ENCODE measurements at places on chromosomes 6 and 20.

GRCh38 chr6:156313037-156313436 lies 464.1 kb upstream of the ARID1B start:
- no peaks in the 10 kb centered on the region for H3K36me3 ChIP-seq
- no peak overlapping the region for H3K4me3 ChIP-seq
- H3K27me3 ChIP-seq: peaks cover 3% of the 10 kb centered on the region
- H3K27ac ChIP-seq: no peak overlapping the region

DNA sequence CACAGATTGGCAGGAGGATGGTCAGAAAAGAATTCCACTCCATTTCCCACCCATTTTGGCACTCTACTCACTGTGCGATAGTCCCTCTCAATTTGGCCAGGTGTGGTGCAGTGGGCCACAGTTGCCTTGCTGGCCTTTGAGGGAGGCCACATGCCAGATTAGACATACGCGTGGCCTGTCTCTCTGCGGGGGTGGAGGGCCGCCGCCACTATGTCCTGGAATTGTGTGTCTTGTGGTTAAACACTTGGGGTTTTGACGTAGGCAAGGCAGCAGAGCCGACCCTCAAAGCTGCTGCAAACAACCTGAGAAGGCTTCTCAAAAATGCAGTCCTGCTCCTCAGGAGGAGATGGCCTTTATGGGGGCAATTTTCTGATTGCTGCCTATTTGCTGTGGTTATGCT lies 4.9 kb upstream of the DAAM2 start:
- peaks cover 5% of the 10 kb centered on the region for H3K4me1 ChIP-seq
- no peak overlapping the region for H3K27ac ChIP-seq
- H3K4me3 ChIP-seq: no peak overlapping the region
- no peak for DNase-seq
- H3K36me3 ChIP-seq: no peaks in the 10 kb centered on the region

DNA sequence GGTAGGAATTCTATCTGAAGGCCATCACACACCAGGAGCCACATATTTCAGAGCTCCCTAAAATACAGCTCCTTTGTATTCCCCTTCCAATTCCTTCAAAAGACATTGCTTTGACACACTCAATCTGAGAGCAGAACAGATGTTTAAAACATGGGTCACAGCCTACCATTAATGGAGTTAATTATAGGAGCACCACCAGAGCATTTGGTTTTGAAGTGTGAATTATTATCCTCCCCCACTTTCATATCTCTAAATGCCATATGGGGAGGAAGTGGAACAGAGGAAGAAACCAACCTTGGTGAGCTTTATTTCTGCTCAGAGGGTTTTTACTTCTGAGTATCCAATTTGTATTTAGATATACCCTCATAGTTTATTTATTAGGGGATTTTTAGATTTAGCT lies 50.7 kb upstream of the TNFRSF21 start:
- no peak overlapping the region for H3K27ac ChIP-seq
- H3K4me1 ChIP-seq: no peaks in the 10 kb centered on the region
- no peaks in the 10 kb centered on the region for H3K27me3 ChIP-seq
- H3K36me3 ChIP-seq: no peaks in the 10 kb centered on the region
- no peak overlapping the region for H3K4me3 ChIP-seq
- DNase-seq: no peak

DNA sequence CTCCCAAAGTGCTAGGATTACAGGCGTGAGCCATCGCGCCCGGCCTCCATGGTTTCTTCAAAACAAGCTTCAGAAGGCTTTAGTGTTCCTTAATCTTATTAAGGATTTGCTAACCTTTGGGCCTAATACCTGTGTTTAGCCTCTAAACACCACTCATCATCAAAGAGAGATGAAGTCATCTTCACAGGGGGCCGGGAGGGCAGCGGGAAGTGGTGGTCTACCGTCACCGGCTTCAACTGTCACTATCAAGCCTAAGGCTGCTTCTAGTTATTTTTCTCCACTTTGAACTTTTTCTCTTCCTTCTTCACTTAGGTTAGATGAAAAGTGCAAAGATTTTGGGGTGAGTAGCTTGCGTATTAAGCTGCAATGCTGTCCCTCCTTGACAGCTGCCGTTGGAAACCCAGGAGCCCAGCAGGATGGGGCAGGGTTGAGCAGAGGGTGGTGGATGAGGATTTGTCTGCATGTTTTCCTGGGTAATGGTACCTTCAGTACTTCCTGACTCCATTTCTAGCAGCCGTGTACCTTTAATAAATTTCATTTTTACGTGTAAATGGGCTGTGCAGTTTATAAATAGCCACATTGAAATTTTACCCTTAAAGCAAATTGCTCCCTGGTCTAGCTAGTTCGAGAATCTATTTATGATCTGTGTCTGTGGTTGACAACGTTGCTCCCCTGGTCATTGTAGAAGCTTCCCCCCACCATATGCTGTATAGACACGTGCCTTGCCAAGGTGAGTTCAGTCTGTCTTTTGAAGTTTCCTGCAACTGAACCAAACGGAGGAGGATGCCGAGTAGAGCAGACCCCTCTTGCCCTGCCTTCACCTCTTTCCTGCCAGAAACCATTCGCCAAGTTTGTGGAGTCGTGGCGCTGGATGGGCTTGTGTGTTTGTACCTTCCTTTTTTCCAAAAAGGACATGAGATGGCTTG lies 64.8 kb downstream of the SYNJ2 start:
- H3K36me3 ChIP-seq: no peaks in the 10 kb centered on the region
- H3K4me3 ChIP-seq: no peak overlapping the region
- H3K27ac ChIP-seq: peak overlapping the region; percentile 95

DNA sequence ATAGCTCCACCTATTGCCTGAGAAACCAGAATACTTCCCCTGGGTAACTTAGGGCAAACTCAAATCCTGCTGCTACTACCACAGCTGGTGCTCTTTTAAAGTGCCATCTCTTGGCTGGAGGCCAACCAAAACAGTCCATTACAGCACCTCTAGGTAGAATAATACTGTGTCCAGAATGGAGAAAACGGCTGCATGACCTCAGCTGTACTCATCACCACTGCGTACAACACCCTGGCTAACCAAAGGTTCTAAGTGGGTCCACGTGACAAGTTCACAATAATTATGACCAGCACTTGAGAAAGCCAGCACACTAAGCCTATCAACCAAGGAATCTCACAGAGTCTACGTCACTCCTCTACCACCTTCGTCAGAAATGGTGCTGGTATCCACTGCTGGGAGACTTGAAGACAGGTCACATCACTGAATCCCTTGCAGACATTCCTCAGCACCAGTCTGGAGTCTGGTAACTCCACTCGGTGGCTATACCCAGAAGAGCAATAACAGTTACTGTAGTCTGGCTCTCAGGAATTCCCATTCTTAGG lies 40.9 kb upstream of the PKIB start:
- DNase-seq: no peak
- no peak overlapping the region for H3K27ac ChIP-seq
- H3K27me3 ChIP-seq: no peaks in the 10 kb centered on the region
- no peak overlapping the region for H3K4me3 ChIP-seq
- H3K36me3 ChIP-seq: no peaks in the 10 kb centered on the region

GRCh38 chr6:24658573-24659560 lies 7.8 kb downstream of the TDP2 start:
- H3K4me1 ChIP-seq: peaks cover 6% of the 10 kb centered on the region
- H3K27me3 ChIP-seq: no peaks in the 10 kb centered on the region
- H3K36me3 ChIP-seq: peaks cover 47% of the 10 kb centered on the region
- H3K27ac ChIP-seq: no peak overlapping the region
- H3K4me3 ChIP-seq: no peak overlapping the region
- no peak for DNase-seq

- no peak for DNase-seq
- no peaks in the 10 kb centered on the region for H3K36me3 ChIP-seq
- no peaks in the 10 kb centered on the region for H3K27me3 ChIP-seq
- peaks cover 5% of the 10 kb centered on the region for H3K4me1 ChIP-seq
- H3K27ac ChIP-seq: no peak overlapping the region
These were observed 116.1 kb upstream of the BACH2 start for GRCh38 chr6:90412538-90413369.

GRCh38 chr6:114039841-114040240 lies 68.9 kb upstream of the HDAC2 start:
- no peak overlapping the region for H3K4me3 ChIP-seq
- no peaks in the 10 kb centered on the region for H3K27me3 ChIP-seq
- H3K27ac ChIP-seq: no peak overlapping the region
- no peaks in the 10 kb centered on the region for H3K36me3 ChIP-seq

- no peak overlapping the region for H3K4me3 ChIP-seq
- H3K4me1 ChIP-seq: no peaks in the 10 kb centered on the region
- H3K36me3 ChIP-seq: peaks cover 72% of the 10 kb centered on the region
These were observed 29.3 kb downstream of the DNAAF9 start for GRCh38 chr20:3378138-3378537.
